ENCODE measurements at places on chromosomes 6 and 20. TPM values are rescaled to one million over a fixed set of nuclear protein-coding genes. Genes with fewer than 3 reads are reported as not detected.

DNA sequence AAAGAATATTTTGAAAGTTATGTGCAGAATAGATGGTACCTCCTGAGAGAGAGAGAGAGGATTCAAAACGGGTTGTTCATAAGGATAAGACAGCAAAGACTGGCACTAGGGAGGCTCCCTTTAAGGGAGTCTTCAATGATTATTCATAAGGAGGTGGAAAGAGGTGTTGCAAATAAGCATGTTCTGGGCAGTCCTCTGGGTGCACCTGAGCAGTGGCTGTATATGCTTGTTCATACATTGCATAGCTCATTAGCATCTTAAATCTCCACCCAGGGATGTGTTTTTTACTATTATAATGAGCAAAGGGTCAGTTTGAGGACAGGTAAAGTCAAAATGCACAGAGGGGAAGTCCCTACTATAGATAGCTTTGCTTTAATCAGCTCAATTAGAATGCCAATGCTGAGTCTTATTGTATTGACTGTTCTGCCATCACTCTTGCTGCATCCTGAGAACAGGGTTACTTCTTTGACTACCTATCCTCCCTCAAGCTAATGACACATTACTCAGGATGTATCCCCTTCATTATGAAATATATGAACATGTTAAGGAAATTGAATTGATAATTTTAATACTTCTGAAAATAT, 10.0 kb upstream of the SIRPG start:
- no peak for DNase-seq

DNA sequence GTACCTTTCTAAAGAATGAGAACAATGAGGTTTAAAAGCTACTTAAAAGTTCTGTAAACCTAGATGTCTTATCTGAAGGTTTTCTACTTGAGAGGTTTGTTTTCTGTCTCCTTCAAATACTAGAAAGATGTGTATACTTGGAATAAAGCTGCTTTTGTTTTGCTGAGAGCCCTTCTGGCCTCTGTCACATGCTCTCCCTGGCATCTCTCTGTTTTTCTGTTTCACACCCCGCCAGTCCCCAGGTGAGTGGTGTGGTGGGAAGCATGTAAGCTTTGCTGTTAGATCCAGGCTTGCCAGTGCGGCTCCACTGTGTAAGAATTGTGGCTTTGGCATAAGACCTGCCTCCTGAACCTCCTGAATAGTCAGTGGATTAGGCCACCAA, 56.8 kb downstream of the SNX9 start:
- no peak for DNase-seq

DNA sequence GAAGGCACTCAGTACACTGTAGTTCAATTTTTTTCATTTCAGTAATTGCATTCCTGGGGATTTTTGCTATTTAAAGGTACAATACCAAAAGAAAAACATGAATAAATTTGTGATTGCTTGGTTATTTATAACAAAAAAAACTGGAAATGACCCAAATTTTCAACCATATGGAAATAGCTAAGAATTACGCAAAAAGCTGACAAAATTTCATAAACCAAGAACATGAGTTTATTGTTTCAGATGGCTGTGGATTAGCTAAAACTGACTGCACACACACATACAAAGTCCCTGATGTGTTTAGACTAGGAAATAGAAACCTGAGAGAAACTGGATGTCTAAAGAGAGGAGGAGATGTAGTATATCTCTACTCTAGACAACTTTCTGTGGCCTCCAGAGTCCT, 718.4 kb upstream of the CHD6 start:
- no peak for DNase-seq

DNA sequence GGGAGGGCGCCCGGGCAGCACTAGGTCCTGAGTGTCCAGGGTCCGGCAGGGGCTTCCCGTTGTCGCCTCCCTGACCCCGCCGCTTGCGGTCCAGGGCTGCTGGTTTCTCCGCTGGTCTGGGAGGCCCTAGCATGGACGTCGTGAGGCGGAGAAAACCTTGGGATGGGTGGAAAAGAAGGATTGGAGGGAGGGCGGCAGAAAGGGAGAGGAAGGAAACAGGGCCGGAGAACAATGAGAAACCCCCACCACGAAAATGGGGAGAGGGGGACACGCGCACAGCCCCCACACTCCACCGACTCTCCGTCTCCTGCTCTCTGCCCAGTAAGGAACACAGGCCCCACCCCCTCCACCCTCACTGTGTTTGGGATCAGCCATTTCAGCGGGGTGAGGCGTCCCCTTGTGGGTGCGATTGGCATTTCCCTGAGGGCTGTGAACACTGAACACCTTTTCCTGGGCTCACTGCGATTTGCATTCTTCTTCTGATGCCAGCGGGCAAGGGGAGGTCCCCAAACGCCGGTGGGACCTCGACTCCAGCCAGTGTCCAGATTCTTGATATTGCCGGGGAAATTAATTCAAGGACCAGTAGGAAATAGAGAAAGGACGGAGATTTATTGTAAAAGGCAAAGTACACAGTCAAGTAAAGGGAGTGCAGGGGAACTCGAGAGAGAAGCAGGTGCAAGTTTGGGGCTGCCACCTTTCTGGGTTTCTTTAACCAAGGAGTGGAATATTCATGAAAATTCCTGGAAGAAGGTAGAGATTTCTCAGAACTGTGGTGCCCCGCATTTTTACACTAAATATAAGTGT, 3.3 kb upstream of the RAET1G start:
- DNase-seq, result peak; percentile 94

DNA sequence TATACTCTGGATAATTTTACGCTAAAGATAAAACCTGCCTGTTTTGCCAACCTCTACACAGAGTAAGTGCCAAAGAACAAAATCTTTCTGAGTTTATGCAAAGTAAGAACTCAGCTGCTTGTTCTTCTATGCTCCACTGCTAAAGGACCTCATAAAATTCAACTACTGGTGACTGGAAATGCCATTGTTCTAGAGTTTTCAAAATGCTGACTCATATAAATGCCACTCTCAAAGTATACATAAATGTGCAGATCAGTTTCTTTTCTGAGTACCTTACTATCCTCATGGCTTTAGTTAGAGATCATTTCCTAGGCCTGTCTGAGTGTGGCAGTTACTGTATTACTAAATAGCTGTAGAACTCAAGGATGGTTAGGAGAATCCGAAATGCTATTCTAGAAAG, 45.6 kb downstream of the LYRM4 start:
- DNase-seq, result no peak

DNA sequence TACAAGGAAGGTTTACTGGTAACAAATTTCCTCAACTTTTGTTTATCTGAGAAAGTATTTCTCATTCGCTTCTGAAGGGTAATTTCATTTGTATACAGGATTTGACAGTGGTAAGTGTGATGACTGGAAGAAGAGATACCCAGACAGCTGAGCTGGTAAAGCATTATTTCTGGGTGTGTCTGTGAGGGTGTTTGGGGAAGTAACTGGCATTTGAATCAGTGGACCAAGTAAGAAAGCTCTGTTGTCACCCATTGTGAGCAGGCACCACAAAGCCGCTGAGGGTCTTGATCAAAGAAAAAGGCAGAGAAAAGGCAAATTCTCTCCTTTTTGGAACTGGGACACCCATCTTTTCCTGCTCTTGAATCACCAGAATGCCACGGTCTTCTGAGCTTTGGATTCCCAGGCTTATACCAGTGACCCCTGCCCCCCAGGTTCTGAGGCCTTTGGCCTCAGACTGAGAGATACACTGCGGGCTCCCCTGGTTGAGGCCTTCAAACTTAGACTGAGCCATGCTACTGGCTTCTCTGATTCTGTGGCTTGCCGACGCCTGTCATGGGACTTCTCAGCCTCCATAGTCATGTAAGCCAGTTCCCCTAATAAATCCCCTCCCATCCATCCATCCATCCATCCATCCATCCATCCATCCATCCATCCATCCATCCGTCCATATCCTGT, 10.5 kb upstream of the HUS1B start:
- DNase-seq, result no peak

DNA sequence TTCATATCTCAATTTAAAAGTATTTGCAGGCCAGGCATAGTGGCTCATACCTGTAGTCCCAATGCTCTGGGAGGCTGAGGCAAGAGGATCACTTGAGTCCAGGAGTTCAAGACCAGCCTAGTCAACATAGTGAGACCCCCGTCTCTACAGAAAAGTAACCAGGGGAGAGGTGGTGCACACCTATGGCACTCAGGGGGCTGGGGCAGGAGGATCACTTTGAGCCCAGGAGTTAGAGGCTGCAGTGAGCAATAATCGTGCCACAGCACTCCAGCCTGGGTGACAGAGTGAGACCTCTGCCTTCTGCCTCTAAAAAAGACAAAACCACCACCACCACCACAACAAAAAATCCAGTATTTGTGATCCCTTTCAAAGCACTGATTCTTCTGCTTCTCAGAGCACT, 185.5 kb upstream of the QKI start:
- DNase-seq, result no peak

DNA sequence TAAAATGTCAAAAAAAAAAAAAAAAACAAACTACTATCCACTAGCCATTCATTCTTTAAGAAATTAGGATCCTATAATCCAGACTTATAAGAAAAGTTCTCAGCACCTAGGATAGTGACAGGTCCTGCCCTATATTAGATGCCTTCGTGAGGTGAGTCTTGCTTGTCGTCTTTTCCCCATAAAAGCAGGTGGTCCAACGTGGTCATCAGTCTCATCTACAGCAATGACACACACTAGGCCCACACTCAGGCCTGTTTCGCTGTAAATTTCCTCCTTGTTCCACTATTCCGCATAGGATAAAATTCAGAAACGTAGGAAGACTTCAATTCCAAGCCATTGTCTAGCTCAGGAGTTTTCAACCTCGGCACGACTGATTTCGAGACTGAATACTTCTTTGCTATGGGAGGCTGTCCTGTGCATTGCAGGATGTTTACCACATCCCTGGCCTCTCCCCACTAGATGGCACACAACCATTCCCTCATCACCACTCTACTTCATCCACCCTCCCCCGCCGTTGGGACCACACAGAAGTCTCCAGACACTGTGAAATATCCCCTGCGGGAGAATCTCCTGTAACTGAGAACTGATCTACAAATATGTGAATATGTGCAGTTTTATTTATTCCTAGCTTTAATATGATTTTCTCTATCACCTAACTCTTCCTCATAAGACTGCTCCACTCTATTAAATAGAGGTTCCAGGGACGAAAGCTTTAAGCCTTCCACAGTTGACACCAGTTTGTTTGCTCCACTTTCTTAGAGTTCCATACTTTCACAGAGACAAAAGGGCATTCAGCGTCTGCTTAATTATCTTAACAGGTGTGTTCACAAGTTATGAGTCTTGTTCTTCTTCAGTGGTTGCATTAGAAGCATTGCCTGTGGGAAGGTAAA, 346.3 kb downstream of the BMP2 start:
- peak; percentile 76 for DNase-seq

- DNase-seq, result no peak
Measured at GRCh38 chr6:43970913-43971775, 156.1 kb downstream of the MRPL14 start.

The PPIL6 gene
- total RNA-seq, result 1.5 TPM

The OR2H1 gene
- total RNA-seq, result not detected

The SPATS1 gene
- total RNA-seq, result not detected
